Activated T-helper 1 cell treated with anti-CD3 and anti-CD28 coated beads, Interleukin-2, amount 50 U/mL, for 16 hours (primary cell): ENCODE measurements at places on chromosomes 16 and 17.

DNA sequence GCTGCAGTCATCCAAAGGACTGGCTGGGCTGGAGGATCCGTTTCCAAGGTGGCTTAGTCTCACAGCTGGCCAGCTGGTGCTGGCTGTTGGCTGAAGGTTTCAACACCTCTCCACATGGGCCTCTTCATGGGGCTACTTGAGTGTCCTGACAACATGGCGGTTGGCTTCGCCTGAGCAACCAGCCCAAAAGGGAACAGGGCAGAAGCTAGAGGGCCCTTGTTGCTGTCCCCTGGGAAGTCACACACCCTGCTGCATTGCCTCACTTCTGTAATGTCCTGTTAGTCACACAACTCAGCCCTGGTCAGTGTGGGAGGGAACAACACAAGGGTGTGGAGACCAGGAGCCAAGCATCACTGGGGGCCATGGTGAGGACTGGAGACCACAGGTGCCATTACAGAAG is 36.6 kb downstream of the C16orf78 start:
- DNase-seq = no peak

DNA sequence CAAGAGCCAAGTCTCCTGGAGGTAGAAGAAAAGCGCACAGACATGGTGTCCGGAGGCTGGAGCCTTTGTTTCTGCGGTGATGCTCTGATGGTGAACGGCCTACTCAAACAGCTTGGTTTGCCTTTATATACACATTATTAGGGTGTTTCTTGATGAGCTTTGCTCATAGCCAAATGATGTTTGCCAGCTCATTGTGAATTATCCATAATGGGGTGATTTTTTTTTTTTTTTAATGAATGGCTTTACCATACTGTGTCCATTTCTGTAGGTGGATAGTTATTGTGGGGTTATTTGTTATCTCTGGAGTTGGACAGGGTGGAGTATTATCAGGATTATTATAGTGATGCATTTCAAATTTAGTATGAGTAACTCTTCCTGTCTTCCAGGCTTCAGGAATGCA is at the start of gene KRT27:
Gene KRT27 (minus strand): TSS at position 101 of the 400 bp plus-strand sequence. CDS start 57 bp downstream, at position 44.
- no peak for DNase-seq

DNA sequence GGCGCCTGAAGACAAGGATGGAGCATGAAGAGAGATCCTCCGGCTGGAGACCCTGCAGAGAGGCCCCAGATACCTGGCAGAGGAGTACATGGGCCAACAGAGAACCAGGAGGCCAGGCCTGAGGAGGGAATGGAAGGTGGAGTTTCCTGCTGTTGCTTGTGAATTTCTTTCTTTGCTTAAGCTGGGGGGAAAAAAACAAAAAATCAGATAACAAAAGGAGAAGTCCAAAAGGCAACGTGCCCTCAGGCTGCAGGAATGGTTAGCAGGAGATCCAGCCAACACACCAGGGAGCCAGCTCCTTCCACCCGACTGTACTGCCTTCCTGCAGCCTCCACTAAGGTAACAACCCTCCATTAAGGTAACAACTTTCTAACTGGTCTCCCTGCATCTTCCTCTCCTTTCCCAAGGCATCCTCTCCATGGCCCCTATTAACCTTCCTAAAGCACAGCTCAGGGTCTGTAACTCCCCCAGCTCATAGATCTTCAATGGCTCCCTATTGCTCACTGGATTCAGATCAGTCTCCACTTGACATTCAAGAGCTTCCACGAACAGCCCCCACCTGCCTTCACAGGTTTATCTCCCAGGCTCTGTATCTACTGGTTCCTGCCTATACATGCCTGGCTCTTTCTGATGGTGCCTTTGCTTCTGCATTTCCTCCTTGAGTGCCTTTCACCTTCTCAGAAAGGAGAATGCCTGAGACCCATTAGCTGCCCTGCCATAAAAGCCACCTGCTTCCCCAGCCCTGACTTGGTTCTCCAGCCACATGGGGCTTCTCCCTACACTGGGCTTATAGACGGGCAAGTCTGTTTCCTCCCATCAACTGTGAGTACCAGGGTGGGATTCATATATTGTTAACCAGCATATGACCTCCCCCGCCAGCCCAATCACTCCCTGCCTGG is 725 bp upstream of the ARL5C start:
- DNase-seq = no peak

- DNase-seq = no peak
Measured at GRCh38 chr17:13746404-13746803, 144.7 kb upstream of the HS3ST3A1 start.

DNA sequence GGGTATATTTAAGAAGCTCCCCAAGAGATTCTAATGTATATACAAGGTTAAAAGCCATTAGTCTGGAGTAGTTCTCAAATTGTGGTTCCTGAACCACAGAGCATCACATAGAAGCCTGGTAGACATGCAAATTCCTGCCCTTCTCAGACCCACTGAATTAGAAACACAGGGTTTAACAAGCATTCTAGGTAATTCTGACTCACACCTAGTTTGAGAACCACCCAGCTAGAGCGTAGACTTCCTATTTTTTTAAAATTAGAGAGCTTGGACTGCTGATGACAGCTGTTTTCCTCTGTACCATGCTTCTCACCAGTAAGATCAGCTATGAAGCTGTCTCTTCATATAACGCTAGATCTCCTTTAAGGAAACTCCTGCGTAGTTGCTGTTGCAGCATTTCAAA is 50.6 kb downstream of the HS3ST3B1 start:
- DNase-seq = no peak

GRCh38 chr16:57194512-57194911 is 8.4 kb downstream of the RSPRY1 start:
- no peak for DNase-seq

GRCh38 chr16:74903120-74903519 is 81.8 kb downstream of the WDR59 start:
- no peak for DNase-seq

- DNase-seq = no peak
Measured at GRCh38 chr17:16931318-16932060, 40.4 kb downstream of the TNFRSF13B start.

DNA sequence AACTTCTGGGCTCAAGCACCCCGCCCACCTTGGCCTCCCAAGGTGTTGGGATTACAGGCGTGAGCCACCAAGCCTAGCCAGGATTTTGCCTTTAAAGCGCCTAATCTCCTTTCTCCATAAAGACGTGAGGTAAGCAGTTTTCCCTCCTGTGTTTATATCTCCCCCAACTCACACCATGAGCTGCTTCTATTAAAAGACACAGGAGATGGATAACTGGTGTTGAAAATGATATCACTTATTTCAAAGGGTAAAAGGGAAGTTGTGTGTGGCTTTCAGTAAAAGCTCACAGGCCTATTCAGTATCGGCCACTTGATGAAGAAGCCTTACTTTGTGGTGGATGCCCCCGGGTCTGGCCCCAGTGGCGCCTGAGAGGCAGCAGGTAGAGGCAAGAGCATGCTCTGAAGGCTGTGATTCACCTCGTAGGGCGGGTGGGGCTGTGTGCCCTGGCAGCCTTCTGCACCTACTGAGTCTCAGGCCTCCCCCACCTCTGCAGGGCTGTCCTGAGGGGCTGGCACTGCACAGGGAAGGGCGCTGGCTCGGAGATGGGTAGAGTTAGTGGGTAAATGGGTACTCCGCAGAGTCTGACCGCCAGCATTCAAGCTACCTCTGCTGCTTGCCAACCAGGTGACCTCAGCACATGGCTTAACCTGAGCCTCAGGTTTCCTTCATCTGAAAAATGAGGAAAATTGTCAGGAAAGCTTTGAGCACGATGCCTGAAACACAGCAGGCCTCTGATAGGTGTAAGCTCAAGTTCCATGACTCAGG is 146.8 kb downstream of the CLEC16A start:
- no peak for DNase-seq

DNA sequence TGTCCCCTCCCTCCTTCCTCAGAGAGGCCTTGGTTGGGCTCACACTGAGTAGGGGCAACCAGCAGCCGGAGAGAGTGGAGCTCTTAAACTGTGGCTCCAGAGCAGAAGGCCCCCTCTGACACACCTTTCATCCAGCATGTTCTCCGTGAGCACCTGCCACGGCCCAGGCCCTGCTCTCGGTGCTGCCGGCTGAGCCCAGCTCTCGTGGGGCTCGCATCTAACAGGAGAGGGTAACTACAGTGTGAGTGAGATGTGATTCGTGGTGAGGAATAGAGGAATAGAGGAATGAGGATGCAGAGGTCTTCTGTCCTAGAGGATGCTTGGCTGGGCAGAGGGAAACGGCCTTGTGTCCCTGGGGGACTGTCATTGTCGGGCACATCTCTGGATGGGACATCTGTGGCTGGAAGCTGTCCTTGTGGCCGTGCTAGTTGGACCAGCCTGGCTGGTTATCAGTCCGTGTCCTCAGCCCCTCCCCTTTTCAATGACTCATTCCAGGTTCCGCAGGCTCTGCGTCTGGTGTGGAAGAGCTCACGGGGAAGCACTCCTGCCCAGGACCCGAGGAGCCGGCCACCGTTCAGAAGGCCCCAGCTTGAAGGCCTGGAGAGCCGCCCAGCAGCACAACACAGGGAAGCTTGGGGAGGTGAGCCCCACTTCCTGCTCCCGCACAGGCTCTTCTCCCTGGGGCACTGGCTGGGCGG is 11.9 kb upstream of the DNASE1 start:
- no peak for DNase-seq

- no peak for DNase-seq
Measured at GRCh38 chr16:56547120-56547948, 17.5 kb upstream of the MT4 start.

DNA sequence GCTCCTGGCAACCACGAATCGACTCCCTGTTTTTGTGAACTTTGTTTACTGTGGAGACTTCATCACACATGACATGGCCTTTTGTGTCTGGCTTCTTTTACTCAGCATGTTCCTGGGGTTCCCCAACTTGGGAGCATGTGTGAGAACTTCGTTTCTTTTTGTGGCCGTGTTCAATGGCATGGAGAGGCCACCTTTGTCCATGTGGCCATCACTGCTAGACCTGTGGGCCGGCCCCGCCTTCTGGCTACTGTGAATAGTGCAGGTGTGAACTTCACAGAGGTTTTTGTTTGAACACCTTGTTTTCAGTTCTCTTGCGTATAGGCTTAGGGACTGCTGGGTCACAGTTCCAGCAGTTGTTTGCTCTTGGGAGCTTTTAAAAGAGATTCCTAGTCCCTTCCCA is 5.7 kb upstream of the SLC38A8 start:
- no peak for DNase-seq

GRCh38 chr16:12166271-12166670 is 189.7 kb downstream of the SNX29 start:
- DNase-seq = no peak

DNA sequence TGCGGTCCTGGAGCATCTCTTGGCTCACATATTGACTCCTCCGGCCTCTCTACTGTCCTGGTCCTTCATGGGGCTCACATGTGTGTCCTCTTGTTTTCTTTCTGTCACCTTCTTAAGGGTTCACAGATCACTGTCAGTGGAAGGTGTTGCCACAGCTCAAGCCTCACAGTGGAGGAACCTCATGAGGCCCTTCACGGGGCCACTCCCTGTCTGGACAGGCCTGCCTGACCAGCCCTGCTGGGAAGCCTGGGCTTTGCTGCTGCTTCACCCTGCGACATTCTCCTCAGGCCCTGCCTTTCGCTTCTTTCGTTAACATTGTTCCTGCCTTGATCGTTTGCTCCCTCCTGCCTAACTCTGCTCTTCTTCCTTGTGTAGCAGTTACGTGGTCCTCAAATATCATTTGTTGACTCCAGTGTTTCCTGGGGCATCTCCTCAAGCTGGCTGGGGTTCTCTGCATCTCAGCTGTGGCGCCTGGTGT is 55.9 kb downstream of the WDR45B start:
- no peak for DNase-seq

- DNase-seq = peak; percentile 71
Measured at GRCh38 chr17:80252871-80253270, 7.8 kb upstream of the RNF213 start.

DNA sequence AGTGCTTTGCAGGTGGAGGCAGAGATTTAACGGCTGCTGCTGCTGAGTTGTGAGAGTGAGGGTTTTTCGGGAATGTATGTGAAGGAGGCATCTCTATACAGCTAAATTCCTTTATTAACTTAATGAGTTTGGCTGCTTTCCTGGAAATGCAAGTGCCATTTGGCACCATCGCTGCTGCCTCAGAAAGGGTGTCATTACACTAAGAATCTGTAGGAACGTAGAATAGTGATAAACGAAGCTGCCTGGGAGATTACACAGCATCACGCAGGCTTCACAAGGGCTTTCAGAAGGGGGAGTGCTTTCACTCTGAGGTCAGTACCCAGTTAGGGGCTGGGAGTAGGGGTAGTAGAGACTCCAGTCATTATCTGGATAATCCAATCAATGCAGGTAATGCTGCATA is 14.1 kb upstream of the NLRP1 start:
- DNase-seq = no peak
